ENCODE measurements at places on chromosomes 2 and 18. TPM values are rescaled to one million over a fixed set of nuclear protein-coding genes. Genes with fewer than 3 reads are reported as not detected.

- no peak for DNase-seq
Measured at GRCh38 chr18:55515214-55515613, 72.8 kb downstream of the TCF4 start.

GRCh38 chr2:173030561-173031490 is 44.8 kb upstream of the MAP3K20 start:
- no peak for DNase-seq

DNA sequence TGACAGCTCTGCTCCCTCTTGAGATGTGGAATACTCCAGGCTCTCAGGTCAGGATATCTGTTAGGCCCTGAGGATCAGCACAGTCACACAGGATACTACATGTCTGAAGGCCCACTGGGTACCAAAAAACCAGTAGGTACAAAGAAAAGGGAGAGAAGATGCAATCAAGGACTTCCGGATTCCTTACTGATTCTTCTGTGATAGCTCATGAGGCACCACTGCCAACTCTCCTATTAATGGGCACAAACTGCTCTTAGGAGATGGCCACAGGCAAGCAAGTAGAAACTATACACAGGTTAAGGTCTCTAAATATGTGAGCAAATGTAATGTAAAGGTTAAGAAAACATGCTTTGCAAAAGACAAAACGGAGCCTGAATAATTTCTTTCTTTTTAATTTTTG is 3.5 kb downstream of the TMEM127 start:
- no peak for DNase-seq

GRCh38 chr2:127604986-127605385 is 41.0 kb upstream of the GPR17 start:
- DNase-seq = no peak

DNA sequence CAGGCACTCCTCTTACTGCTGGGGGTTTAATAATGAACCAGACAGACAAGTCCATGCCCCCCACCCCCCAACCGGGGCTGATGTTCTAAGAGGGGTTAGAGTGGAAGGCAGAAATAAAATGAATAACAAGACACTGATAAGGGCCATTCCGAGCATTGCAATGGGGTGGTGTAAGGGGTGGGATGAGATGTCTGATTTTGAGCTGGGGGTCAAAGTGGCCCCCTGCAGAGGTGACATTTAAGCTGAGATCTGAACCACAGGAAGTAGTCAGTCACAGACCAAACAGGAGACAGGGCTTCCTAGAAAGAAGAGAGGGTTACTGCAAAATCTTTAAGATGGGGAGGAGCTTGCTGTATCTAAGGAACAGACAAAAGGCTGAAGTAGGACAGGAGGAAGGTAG is 180.6 kb upstream of the SH3BP4 start:
- no peak for DNase-seq

The FBXO15 gene
- total RNA-seq = 2.0 TPM

GRCh38 chr2:71749671-71750101 is 296.3 kb downstream of the DYSF start:
- no peak for DNase-seq

DNA sequence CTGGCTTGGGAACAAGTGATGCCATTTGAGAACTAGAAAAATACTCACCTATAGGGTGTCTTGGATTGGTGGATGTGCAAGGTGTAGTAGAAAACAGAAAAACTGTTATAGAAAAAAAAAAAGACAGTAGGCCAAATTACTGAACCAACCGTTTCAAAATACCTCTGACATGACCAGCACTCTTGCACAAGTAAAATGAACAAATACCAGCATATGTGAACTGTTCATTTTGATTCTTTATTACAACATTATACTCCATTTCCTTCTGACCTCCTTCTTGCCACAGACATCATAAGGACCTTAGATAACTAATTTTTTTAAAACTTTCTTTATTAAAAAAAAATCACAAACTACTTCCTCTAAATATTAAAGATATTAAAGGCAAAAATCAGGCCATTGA is 125.5 kb downstream of the ATAD2B start:
- no peak for DNase-seq

DNA sequence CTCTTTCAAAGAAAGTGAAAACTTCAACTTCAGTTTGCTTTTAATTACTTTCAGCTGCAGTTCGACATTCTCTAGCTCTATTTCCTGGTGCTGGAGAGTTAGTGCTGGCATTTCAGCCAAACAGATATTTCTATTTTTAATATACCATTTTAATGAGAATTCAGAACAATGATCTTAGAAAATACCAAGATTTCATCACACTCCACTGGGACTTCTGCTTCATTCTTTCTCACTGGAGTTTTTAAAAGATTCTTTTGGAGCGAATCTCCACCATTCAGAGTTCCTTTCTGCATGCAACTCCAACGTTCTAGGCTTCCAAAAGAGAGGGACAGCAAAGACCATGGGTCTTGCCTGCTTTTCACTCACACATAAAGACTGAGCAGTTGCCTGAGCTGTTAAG is 94.2 kb downstream of the CABLES1 start:
- no peak for DNase-seq
